Activated CD4-positive, alpha-beta T cell treated with anti-CD3 and anti-CD28 coated beads, Interleukin-2, Interleukin-6, amounts not matched to agents 100 ng/mL and 50 ng/mL, durations not matched to agents 16 hours and 8 hours (primary cell): ENCODE measurements at places on chromosomes 16 and 17.

GRCh38 chr17:52147872-52148271 is 10.6 kb downstream of the CA10 start:
- DNase-seq: peak; percentile 53

DNA sequence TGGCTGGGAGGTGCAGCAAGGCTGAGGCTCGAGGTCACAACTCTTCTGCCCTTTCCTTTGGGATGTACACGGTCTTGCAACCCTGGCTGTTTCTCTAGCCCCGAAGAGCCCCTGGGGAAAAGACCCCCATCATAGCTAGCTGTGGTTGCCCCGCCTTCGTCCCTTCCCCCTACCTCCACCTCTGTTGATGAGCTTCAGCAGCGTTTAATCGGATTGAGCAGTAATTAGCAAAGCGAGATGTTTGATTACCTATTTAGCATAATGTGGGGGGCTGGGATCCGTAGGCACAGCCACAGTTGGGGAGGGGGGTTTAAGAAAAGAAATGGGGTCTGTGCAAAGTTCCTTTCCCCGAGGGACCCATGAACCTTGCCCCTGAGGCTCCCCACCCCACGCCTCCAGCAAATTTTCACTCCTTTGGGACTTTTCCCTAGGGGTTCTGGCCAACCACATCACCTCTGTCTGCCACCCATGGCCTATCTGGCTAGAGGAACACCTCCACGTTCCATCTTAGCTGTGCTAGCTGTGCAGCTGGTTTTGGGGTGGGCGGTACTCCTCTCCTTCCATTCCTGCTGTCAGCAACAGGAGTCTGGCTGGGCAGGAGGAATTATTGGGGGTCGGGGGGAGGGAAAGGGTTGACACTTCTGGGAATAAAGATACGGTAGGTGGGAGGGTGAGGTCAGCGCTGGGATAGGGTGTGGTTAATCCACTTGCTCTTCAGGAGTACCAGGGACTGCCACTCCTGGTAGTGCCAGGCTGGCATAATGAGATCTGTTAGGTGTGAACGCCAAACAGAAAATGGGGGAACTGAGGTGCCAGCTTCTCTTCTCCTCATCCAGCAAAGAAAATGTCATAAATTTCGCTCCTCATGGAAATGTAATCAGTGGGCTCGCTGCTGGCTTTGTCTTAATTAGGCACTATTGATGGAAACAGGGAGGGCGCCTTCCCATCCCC is 1.3 kb upstream of the DNAH2 start:
- DNase-seq: no peak

DNA sequence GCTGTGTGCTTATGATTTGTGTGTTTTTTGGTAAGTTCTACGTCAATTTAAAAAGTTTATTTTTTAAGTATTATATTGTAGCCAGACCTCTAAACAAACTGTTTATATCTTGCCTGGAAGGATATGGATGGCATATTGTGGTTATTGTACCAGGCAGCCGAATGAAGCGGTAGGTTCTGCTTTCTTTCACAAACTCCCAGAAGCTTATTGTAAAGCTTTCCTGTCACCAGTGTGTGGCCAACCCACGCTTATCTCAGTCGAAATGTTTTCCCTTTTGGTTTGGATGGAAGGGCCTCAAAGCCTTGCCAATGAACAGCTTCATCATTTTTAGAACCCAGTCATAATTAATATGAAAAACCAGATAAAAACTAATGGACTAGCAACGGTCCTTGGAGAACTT is 53.1 kb downstream of the CYB5B start:
- no peak for DNase-seq

GRCh38 chr17:28997806-28998205 is 8.0 kb downstream of the SEZ6 start:
- DNase-seq: no peak

DNA sequence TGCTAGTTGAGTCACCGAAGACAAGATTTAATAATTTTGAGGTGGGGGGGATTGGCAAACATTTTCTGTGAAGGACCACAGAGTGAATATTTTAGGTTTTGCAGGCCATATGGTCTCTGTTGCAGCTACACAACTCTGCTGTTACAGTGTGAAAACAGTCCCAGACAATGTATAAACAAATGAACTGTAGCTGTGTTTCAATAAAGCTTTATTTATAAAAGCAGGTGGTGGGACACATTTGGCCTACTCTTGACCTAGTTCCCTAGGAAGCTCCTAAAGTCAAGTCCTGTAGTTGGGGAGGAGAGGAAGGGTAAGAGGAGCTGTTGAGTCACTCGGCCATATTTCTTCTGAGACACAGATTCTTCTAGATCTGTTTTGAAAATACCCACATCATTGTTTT is 92.3 kb downstream of the SDR42E1 start:
- DNase-seq: no peak

GRCh38 chr17:76382803-76383545 is 1.4 kb upstream of the SPHK1 start:
- peak; percentile 81 for DNase-seq

DNA sequence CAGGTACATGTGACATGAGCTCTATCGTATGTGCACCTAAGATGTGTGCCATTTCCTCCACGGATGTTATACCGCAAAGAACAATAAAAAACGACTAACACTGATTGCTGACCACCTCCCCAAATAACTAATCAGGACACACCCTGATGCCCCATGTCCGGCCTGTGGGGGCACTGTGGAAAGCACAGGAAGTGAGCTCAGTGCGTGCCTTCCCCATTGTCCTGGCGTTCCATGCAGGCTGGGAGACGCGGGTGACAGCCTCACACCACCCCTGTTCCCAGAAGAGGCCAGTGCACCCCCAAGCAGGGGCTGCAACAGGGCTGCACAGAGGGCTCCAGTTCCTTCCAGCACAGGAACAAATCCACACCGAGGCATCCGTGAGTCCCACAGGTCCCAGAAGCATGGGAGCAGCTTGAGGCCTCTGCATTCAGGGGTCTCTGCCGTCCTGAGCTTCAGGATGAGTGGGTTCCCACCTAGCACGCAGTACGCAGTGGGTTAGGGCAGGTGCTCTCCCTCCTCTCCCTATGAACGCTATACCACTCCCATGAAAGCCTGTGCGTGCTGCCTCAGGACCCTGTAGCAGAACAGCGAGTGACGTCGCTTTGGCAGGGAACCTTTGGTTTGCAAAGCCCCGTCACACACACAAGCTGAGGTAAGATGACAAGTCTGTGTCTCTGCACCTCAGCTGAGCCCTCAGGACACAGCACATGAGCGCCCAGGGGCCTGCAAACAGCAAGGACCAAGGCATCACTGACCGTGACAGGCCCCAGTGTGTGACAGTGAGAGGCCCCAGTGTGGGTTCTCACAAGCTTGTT is 117.7 kb downstream of the ZNF778 start:
- no peak for DNase-seq

GRCh38 chr16:78884204-78884603 is 716.3 kb downstream of the MAF start:
- DNase-seq: no peak

GRCh38 chr16:81367821-81368220 is 53.1 kb downstream of the GAN start:
- no peak for DNase-seq

GRCh38 chr16:24203675-24204074 is 52.5 kb upstream of the CACNG3 start:
- DNase-seq: no peak

GRCh38 chr17:39186481-39187002 is 10.9 kb downstream of the CACNB1 start:
- no peak for DNase-seq

- no peak for DNase-seq
These were observed 16.2 kb downstream of the DEXI start for GRCh38 chr16:10926094-10926493.

- no peak for DNase-seq
These were observed 16.9 kb downstream of the RPH3AL start for GRCh38 chr17:335691-336090.

DNA sequence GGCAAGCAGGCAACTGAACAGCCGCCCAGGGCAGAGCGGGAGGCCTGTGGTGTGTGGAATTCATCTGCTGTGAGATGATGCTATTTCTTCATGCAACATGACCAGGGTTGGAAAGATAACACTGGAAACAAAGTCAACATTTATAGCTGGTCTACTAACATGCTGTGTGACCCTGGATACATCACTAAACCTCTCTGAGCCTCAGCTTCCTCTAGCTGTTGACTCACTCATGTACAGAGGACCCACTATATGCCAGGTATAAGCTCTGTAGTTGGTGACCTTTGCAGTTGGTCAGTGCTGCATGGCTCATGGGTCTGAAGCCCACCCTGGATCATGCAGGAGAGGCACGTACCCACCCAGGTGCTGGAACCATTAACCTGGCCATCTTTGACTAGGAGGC is 180.9 kb downstream of the ZNF423 start:
- DNase-seq: no peak

GRCh38 chr17:45240905-45241327 is 19.2 kb downstream of the FMNL1 start:
- no peak for DNase-seq

DNA sequence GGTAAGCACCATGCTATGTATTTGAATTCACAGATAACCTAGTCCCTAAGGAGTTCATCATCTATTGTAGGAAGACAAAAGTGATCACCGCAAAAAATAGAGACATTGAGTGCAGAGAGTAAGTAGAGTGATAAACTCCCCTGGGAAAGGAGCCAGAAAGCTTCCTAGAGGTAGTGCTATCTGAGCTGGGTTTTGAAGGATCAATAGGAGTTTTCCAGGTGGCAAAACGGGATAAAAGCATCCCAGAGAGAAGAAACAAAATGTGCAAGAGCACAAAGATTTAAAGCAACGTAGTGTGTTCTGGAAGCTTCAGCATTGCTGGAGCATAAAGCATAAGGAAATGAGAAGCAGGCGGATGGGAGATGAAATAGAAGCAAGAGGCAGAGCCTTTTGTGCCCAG is 120.7 kb upstream of the PLCG2 start:
- DNase-seq: no peak

DNA sequence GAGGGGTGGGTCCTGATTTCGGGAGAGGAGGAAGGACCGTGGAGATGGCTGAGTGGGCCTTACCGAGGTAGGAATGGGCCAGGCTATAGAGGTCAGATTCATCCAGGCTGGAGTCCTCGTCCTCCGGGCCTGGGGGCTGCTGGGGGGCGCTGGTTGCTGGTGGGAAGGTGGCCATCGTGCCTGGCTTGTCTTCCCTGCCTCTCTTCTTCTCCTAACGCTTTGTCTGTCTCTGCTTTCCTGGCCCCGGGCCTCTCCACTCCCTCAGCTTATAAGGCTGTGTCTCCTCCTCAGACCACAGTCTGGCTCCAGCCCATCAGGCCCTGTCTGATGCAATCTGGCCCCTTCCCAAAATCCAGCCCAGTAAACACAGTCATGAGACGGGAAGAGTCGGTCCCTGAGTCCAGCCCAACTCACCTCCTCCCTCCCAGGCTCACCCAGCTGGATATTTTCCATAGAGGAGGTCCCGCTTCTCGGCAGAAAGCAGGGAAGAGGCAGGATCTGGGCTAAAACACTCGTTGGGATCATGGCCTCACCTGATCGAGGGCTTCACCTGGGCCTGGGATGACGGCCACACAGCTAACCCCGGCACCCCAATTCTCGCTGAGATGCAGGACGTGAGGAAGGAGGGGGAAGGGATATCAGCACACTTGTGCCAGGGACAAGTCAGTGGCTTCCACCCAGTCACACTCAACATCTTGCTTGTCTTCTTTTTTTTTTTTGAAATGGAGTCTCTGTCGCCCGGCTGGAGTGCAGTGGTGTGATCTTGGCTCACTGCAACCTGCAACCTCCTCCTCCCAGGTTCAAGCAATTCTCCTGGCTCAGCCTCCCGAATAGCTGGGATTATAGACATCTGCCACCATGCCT is at the start of gene NUPR1:
NUPR1 (minus strand) TSS at position 242 of the 864 bp plus-strand sequence; CDS start at position 175, 67 bp downstream.
- DNase-seq: no peak

DNA sequence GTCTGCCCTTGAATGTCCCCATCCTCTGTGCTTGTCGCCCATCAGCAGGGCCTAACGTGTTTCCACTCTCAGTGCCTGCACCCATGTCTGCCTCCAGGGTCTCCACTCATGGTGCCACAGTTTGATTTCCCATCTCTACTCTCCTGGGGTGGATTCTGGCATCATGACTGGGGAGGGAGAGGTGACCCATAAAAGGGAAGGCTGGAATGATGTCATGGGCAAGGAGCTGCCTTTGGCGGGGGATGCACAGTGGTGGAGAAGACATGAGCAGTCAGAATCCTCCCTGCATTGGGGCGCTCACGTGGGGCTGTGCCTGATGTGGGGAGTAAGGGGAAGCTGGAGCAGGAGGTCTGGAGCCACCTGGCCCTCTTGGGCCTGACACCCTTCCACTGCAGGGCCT is 100.9 kb downstream of the USP22 start:
- DNase-seq: no peak

DNA sequence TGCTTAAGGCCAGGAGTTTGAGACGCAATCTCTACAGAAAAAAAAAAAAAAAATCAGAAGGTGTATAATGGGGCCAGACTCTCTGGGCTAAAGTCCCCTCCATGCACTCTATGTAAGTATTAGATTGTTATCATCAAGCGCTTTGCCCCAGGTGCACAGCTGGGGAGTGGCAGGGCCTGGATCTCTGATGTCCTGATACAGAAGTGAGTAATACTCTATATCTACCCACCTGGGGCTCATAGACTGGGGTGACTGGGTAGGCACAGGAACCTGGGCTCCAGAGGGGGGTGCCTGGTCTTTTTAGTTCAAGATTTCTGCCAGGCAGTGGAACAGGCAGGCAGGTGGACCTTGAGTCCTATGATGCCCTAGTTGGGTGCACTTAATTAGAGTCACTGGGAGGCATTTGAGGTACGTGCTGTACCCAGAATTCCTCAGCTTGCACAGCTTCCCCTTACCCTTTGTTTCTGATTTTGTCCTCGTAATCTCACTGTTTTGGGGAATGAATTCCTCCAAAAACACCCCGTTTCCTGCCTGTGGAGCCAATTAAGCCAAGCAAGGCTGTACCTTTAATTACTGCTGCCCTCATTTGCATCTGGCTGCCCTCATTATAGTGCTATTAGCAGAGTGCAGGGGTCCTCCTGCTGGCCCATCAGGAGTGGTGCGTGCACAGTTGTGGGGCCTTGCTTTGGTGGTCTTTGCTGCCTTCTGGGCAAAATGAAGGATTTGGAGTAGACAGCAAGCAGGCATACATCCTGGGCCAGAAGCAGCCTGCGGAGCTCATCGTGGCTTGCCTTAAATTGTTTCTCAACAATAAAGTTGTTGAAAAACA is 239.0 kb downstream of the SNX29 start:
- no peak for DNase-seq

DNA sequence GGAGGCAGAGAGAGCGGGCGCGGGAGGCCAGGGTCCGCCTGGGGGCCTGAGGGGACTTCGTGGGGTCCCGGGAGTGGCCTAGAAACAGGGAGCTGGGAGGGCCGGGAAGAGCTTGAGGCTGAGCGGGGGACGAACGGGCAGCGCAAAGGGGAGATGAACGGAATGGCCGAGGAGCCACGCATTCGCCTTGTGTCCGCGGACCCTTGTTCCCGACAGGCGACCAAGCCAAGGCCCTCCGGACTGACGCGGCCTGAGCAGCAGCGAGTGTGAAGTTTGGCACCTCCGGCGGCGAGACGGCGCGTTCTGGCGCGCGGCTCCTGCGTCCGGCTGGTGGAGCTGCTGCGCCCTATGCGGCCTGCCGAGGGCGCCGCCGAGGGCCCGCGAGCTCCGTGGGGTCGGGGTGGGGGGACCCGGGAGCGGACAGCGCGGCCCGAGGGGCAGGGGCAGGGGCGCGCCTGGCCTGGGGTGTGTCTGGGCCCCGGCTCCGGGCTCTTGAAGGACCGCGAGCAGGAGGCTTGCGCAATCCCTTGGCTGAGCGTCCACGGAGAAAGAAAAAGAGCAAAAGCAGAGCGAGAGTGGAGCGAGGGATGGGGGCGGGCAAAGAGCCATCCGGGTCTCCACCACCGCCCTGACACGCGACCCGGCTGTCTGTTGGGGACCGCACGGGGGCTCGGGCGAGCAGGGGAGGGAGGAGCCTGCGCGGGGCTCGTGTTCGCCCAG is 1.2 kb upstream of the CBX4 start:
- peak; percentile 27 for DNase-seq
